ENCODE measurements at places on chromosomes 2 and 18.

DNA sequence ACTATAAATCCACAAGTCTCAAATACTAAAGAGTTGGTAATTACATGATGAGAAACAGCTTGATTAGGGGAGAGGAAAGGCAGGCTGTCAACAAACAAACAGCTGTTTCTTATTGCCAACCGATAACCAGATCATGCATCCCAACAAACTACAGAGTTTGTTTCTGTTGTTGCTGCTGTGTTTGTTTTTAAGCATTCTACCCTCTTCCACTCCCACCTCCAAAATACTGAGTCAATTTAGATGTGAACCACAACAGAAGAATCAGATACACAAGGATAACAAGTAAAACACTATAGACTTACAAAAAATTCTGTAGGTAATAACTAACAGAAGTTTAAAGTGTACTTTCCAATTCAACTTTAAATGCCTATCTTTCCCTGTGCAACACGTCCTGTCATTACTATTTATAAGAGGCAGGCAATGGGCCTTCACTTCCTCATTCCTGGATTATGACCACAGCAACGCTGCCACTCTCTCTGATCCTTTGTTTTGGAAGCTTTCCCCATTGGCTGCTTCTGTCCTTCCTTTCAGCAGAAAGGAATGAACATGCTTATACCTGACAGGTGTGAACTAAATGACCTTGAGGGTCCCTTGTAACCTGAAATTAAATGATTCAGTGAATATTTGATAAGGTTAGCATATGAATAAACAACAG lies 152.0 kb downstream of the SRBD1 start:
- peak; percentile 64 for DNase-seq

GRCh38 chr18:55461848-55462247 lies 126.1 kb downstream of the TCF4 start:
- DNase-seq, result peak; percentile 65

DNA sequence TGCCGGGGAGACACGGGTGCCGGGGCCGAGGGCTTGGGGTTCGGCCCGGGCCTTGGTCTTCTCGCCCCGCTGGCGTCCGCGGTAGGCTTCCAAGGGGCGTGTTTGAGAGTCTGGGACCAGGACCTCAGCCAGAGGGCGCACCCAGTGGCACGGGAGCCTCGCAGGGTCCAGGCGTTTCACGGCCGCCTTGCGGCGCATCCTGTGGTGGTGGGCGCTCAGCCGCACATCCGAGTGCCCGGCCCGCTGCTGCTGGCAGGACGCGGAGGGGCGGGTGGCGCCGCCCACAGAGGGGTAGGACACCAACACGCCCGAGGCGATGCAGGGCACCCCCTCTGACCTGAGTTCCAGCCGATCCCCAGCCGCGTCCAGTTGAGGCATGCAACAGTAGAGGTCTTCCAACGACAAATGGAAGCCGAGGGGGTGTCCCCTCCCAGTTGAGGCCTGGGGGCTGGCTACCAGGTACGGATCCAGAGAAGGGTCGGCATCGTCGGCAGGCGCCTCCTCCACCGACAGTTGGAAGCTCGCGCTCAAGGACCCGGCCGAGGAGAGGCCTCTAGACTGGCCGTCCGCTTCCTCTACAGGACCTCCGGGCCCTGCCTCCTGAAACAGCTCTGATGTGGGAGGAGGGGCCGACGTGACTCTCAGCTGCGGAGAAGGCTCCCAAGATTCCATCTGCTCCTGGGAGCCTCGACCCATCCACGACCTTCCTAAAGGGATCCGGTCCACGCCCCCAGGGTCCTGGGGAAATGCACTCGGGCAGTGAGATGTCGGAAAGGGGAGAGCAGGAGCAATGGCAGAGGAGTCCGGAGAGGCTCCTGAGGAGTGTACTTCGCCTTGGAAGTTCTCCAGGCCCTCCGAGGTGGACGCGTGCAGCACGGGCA lies 6.3 kb downstream of the C2orf81 start:
- DNase-seq, result peak; percentile 47

DNA sequence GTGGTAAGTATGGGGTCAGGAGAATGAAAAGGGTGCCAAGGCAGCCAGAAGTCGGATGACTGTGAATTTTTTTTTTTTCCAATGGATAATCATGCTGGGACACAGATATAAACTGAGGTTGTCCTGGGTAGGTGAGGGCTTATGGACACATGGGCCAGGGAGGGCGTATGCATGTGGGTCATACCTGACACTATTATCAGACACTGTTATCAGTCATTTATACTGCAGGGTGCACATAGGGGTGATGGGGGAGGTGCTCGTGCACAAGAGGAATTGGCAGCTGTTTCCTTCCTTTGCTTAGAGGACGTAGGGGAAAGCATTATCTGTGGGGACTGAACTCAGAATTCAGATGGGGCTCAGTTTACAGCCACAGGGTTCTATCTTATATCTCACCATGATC lies 10.1 kb downstream of the CTIF start:
- DNase-seq, result no peak

- no peak for DNase-seq
Observed at GRCh38 chr2:36473230-36473629, 117.7 kb downstream of the CRIM1 start.

GRCh38 chr2:3319134-3319533 lies 58.5 kb downstream of the EIPR1 start:
- DNase-seq, result no peak

- DNase-seq, result no peak
Observed at GRCh38 chr2:130288467-130289403, 54.0 kb upstream of the IMP4 start.

- DNase-seq, result no peak
Observed at GRCh38 chr18:71598374-71598773, 945.8 kb downstream of the CBLN2 start.

- no peak for DNase-seq
Observed at GRCh38 chr18:61236356-61237057, 96.7 kb upstream of the CDH20 start.

DNA sequence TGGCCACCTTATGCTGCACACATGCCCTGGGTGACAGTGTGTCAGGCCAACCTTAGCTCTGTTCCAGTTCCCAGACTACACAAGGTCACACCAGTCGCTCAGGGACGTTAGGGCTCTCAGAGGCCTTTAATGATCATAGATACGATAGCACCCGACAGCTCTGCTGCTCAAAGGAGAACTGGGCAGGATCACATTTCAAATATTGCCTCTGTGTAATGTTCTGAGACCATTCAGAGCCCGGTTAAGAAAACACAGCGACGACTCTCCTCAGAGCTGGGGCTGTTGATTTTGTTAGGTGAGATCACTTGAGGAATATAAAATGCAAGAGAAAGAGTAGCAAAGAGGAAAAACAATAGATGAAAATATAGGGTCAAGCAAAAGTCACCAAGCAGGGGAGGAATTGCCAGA lies 166.6 kb upstream of the TANK start:
- DNase-seq, result peak; percentile 67

DNA sequence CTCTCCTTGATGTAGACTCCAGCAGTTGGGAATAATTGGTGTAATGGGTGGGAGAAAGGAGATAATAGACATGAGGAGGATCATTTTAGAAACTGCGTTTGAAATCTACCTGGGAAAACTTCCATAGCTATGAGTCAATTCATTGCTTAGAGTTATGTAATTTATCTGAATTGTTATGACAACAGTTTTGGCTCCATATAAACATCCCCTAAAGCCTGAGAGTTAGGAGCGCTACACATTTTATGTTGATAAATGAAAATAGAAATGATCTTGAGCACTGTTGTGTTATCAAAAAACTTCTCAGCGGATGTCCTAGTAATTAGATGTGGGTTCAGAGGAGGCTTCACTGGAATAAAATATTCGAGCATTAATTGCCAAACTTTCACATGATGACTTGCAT lies 573.4 kb downstream of the TSN start:
- DNase-seq, result peak; percentile 0

DNA sequence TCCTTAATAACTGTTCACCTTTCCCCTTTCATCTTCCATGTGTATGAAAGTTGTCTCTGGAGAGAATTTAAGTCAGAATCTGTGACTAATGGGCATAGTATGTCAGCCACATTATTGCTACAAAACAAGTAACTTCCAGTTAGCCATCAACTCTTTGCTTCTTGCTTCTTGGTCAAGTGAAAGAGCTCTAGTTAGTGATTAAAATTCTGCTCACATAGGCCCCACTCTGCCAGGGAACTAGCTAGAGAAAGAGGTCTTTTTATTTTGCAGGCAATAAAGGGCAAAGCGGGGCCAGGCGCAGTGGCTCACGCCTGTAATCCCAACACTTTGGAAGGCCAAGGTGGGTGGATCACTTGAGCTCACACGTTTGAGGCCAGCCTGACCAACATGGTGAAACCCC lies 64.6 kb downstream of the COLEC12 start:
- DNase-seq, result no peak

DNA sequence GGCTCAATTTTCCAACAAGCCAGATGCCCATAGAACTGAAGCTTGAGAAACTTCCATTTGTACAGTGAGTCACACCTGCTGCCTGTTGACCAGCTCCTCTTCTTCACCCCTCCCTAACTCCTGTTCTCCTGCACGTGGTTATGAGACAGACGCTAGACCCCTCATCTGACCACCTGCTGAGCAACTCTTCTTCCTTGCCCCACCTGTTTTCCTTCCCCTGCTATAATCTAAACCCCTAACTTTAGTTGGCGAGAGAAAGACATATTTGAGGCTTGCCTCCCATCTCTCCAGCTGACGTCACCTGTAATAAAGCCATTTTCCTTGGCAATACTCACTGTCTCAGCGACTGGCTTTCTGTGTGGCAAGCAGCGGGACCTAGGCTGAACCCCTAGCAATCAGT lies 22.3 kb upstream of the ITM2C start:
- no peak for DNase-seq

DNA sequence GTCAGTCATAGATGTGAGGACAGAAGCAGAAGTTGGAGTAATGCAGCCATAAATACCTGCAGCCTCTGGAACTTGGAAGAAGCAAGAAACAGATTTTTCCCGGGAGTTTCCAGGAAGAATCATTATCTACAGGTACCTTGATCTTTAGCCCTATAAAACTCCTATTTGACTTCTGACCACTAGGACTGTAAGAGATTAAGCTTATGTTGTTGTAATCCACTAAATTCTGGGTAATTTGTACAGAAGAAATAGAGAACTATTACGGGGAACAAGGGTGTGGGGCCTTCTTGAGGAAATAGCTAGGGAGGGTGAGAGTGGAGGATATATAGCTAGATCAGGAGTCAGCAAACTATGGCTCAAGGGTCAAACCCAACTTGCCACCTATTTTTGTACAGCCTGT lies 353.2 kb downstream of the SLC4A3 start:
- DNase-seq, result no peak

- DNase-seq, result no peak
Observed at GRCh38 chr2:18752667-18753422, 163.5 kb upstream of the NT5C1B start.

GRCh38 chr2:67561457-67561965 lies 164.4 kb downstream of the ETAA1 start:
- no peak for DNase-seq

DNA sequence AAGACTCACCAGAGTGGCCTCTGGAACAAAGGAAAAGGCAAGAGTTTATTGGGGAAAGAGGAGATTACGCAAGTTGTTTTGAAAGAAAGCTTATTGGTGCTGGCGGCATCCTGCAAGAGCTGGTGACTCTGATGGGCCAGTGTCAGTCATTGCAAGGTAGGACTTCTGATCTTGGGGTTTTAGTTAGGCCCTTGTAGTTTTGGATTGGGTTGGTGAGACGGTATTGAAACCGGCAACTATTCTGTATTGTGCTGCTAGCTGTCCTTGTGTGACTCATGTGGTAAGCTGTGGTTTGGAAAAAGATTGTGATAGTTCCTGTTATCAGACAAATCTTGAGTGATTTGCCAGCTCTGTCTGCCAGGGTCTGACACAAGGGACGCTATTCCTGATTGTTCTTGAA lies 159.1 kb upstream of the PIEZO2 start:
- no peak for DNase-seq

- no peak for DNase-seq
Observed at GRCh38 chr2:72144632-72145288, 2.9 kb downstream of the CYP26B1 start.

DNA sequence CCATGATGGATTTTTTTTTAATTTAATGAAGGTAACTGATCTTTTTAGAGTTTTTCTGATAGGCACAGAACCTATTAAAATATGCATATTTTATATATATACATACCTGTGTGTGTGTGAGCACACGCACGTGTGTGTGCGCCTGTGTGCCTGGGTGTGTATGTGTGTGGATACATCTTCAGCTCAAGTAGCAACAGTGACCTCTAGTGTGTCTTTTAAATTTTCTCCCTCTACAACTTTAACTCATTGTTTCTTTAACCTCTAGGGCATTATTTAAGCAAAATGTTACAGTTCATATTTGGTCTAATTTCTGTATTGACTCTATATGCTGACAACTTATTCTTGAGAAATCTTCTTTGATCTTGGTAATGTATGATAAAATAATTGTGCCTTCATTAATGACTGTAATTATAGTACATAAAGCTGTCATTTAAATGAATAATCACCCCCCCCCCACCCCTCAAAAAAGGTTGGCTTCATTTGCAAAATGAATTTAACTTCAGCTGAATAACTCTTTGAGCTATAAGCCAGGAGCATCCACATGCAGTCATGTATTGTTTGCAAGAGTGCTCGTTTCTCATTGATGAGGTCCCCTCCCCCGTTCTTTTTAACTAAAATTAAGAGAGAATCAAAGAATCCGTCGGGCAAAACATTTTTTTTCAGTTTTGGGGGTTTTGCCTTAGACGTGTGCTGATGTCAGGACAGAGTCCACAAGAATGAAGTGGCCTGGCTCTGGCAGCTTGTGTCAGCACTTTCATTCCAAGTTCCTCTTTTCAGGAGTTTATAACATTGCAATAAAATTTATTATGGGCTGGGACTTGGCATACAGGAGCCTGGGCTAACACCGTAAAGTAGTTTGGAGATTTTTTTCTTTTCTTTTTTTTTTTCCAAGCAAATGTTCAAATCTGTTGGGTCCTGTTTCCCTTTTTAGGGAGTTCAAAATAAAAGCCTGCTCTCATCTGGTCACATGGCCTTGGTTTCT lies 80.0 kb downstream of the ETAA1 start:
- DNase-seq, result peak; percentile 68

- no peak for DNase-seq
Observed at GRCh38 chr18:55427951-55428350, 160.0 kb downstream of the TCF4 start.

- peak; percentile 10 for DNase-seq
Observed at GRCh38 chr18:33010149-33010548, 237.3 kb upstream of the KLHL14 start.

DNA sequence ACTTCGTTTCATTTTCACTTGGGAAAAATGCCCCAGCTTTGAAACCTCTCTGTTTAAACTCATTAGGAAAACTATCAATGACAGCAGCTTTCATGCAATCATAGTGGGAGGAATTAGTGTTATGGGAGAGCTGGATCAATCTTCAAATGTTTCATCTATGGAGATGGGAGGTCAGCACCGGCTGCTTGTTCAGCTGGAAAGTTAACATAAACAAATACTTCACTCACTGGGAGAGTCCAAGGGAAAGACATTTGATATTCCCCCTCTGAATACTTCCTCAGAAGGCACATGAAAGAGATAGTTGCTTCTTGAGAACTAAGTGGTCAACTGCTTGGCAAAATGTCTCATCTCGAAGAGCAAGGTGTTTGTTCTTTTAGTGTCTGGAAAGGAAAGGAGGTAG lies 7.3 kb downstream of the LYPD1 start:
- peak; percentile 70 for DNase-seq

Data from renal pelvis (tissue), 12 donors.